ENCODE measurements at places on chromosomes 13 and 19. TPM values are rescaled to one million over a fixed set of nuclear protein-coding genes. Genes with fewer than 3 reads are reported as not detected.

DNA sequence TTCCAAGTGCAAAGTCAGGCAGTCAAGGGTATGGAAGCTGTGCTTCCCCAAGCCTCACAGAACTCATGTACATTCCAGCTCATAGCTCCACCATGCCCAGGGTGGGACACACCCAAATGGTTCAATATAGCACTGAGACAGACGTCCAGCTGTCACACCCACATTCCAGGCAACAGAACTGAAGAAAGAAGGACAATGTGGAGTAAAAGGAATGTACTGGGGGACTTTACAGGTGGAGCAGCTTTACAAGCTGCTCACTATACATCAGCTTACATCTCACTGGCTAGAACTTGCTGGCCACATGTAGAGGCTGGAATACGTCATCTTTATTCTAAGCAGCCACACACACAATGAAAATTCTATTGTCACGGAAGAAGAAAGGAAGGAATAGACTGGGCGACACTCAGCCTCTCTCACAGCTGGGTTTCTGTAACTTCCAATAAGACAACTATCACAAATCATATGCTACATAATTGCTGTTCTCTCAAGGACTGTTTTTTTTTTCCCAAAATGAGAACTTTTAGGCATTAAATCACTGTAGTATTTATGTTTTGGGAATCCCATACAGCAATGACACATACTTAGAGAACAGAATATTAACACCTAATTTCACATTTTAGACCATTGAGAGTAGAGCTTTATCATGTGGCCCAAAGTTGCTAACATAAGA, 86.1 kb downstream of the KLF12 start:
- H3K27me3 ChIP-seq = no peaks in the 10 kb centered on the region
- H3K4me3 ChIP-seq = no peak overlapping the region
- no peaks in the 10 kb centered on the region for H3K4me1 ChIP-seq
- no peak overlapping the region for H3K27ac ChIP-seq

GRCh38 chr19:19399733-19400433, 5.6 kb upstream of the GATAD2A start:
- H3K4me1 ChIP-seq = peaks cover 27% of the 10 kb centered on the region
- no peak for DNase-seq
- no peak overlapping the region for H3K27ac ChIP-seq
- H3K27me3 ChIP-seq = no peaks in the 10 kb centered on the region
- no peak overlapping the region for H3K4me3 ChIP-seq

DNA sequence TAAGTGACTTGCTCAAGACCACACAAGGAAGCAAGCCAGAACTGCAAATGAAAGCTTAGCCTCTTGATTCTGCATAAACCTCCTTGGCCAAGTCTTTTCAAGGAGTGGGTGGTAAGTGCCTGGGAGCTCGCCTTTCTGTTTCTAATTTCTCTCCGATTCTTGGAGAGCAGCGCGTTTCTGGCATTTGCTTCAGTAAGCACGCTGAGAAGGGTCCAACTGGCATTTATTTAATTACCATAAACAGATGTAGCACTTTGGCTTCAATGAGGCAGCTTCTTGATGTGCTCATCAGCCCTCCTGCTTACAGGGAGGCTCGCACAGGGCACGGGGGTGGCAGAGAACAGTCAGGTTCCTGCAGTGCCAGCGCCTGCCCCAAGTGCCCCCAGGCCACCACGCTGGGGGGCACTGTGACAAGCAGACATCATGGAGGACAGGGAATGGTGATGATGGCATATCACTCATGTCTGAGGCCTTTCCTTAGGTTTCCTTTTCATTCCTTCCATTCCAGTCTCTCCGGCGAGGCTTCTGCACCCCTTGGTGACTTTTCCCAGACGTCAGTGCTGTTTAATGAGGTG, 13.3 kb downstream of the SIAH3 start:
- no peak for DNase-seq
- H3K36me3 ChIP-seq = no peaks in the 10 kb centered on the region
- H3K27ac ChIP-seq = no peak overlapping the region
- no peak overlapping the region for H3K4me3 ChIP-seq
- H3K27me3 ChIP-seq = peaks cover 15% of the 10 kb centered on the region

- no peak overlapping the region for H3K27ac ChIP-seq
- no peaks in the 10 kb centered on the region for H3K27me3 ChIP-seq
- DNase-seq = no peak
- no peaks in the 10 kb centered on the region for H3K4me1 ChIP-seq
- H3K36me3 ChIP-seq = no peaks in the 10 kb centered on the region
- no peak overlapping the region for H3K4me3 ChIP-seq
Observed at GRCh38 chr13:88031980-88032559, 360.9 kb downstream of the SLITRK5 start.

The NLRP5 gene
- not detected for total RNA-seq

The ZNF490 gene
- 7.5 TPM for total RNA-seq

The LPAR6 gene
- 2.7 TPM for total RNA-seq

The SULT2A1 gene
- total RNA-seq = not detected
